ENCODE measurements at places on chromosomes 6 and 20. TPM values are rescaled to one million over a fixed set of nuclear protein-coding genes. Genes with fewer than 3 reads are reported as not detected.

GRCh38 chr20:18794428-18794787 is 19.2 kb upstream of the SCP2D1 start:
- peaks cover 18% of the 10 kb centered on the region for H3K4me1 ChIP-seq
- peaks cover 11% of the 10 kb centered on the region for H3K27me3 ChIP-seq
- peak overlapping the region; percentile 97 for H3K27ac ChIP-seq
- H3K4me3 ChIP-seq: peak overlapping the region; percentile 93
- DNase-seq: no peak

DNA sequence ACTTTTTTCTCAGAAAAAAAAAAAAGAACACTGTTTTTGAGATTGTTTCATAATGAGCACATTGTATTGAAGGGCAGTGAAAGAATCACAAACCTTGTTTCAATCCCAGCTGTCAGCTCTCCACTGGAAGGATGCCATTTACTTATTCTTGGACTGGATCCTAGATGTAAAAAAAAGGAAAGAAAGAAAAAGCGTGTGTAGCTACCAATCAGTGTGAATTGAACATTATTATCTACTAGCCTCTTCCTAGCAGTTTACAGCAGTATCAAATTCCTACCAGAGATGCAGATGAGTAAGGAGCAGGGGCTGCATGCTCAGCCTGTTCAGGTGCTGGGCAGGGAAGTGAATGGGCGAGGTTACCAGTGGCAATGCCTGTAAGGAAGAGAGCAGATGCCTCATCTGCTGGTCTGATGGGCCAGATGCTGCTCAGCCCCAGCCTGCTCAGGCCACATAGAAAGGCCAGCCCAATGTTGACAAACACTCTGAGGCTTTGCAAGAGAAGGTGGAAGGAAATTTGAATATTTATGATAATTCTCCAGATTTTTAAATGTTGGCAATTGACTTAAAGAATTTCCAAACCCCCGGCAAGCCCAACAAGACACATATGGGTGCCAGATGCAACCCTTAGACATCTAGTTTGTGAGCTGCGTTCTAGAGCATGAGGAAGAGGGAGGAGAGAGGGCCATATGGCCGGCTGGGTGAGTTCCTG is 189.5 kb downstream of the IBTK start:
- H3K4me3 ChIP-seq: no peak overlapping the region
- no peaks in the 10 kb centered on the region for H3K4me1 ChIP-seq
- DNase-seq: no peak
- peaks cover 6% of the 10 kb centered on the region for H3K27me3 ChIP-seq

DNA sequence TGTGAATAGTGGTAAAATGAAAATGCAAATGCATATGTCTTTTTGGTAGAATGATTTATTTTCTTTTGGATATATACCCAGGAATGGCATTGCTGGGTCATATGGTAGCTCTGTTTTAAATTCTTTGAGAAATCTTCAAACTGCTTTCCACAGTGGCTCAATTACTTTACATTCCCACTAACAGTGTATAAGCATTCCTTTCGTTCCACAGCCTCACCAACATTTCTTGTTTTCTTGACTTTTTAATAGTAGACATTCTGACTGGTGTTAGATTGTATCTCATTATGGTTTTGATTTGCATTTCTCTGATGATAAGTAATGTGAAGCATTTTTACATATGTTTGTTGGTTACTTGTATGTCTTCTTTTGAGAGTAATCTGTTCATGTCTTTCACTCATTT is 144.0 kb downstream of the SIM1 start:
- no peak for DNase-seq
- H3K4me1 ChIP-seq: no peaks in the 10 kb centered on the region
- no peaks in the 10 kb centered on the region for H3K27me3 ChIP-seq
- H3K36me3 ChIP-seq: no peaks in the 10 kb centered on the region
- H3K4me3 ChIP-seq: no peak overlapping the region

The GMEB2 gene
- 16.9 TPM for total RNA-seq

GRCh38 chr6:34908194-34908593 is 19.1 kb downstream of the ANKS1A start:
- H3K27me3 ChIP-seq: no peaks in the 10 kb centered on the region
- no peak for DNase-seq
- H3K4me1 ChIP-seq: peaks cover 18% of the 10 kb centered on the region
- no peaks in the 10 kb centered on the region for H3K36me3 ChIP-seq
- H3K27ac ChIP-seq: no peak overlapping the region
- H3K4me3 ChIP-seq: no peak overlapping the region

The CLDN20 gene
- not detected for total RNA-seq

DNA sequence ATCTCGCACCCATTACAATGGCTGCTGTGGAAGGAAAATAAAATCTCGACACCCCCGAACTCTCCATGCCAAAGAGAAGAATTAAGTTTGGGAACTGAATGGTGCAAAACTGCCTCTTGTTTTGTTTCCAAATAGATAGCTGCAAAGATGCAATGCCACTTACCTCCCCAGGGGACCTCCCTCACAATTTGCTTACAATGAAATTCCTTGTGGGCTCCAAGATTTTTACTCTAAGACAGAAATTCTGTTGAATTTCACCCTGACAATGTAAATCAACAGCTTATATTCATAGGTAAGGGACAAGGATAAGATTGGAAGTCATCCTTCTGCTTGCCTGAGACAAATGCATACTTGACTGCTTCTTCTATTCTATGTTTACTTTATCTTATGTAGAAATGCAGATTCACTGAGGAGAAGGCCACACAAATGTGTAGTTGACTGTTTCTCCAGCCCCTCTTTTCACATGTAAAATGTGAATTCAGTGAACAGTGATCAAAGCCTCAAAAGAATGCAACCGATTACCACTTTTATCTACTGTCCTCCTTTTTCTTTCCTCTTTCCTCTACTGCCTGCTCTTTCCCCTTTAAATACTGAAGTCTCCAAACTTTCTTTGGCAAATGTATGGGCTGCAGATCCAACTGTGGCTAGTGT is 36.6 kb downstream of the ADGRF4 start:
- H3K36me3 ChIP-seq: no peaks in the 10 kb centered on the region
- H3K4me3 ChIP-seq: no peak overlapping the region
- H3K27ac ChIP-seq: no peak overlapping the region
- no peak for DNase-seq
- H3K4me1 ChIP-seq: no peaks in the 10 kb centered on the region

The SLC12A5 gene
- not detected for total RNA-seq

- H3K4me1 ChIP-seq: peaks cover 24% of the 10 kb centered on the region
- H3K36me3 ChIP-seq: peaks cover 2% of the 10 kb centered on the region
- peaks cover 4% of the 10 kb centered on the region for H3K27me3 ChIP-seq
- no peak overlapping the region for H3K27ac ChIP-seq
- H3K4me3 ChIP-seq: no peak overlapping the region
Observed at GRCh38 chr6:37700620-37700973, 2.9 kb upstream of the MDGA1 start.

The BACH2 gene
- total RNA-seq: 79.6 TPM

The ADAM33 gene
- total RNA-seq: not detected

GRCh38 chr6:40378071-40378724 is 209.0 kb downstream of the LRFN2 start:
- no peaks in the 10 kb centered on the region for H3K4me1 ChIP-seq
- H3K27me3 ChIP-seq: no peaks in the 10 kb centered on the region
- H3K4me3 ChIP-seq: no peak overlapping the region

DNA sequence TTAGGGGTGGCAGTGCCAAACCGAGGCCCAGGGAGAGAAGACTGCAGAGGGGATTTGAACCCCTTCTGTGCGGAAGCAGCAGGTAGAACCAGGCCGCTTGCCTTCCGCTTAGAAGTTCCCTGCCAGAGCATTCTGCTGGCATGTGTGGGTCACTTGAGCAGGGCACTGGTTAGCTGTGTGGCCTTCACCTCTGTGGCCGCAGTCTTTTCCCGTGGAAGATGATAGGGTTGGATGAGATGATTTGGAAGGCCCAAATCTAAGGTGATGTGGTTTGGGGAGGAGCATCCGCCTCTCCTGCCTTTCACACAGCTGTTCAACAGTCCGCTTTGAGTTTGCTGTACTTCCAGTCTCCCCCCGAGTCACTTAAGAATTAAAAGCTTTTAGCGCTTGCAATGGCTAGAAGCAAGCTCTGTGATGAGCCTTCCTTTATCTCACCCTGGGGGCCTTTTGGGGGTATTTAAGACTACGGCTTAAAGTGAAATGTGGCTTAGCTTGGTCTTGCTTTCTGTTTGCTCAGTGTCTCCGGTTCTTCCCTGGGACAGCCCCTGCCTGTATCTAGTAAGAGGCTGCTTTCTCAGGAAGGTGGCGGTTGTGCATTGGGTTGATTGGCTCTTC is 743 bp downstream of the CMTR1 start:
- no peak for DNase-seq
- peak overlapping the region; percentile 95 for H3K4me3 ChIP-seq
- H3K27ac ChIP-seq: peak overlapping the region; percentile 97
- peaks cover 2% of the 10 kb centered on the region for H3K27me3 ChIP-seq

DNA sequence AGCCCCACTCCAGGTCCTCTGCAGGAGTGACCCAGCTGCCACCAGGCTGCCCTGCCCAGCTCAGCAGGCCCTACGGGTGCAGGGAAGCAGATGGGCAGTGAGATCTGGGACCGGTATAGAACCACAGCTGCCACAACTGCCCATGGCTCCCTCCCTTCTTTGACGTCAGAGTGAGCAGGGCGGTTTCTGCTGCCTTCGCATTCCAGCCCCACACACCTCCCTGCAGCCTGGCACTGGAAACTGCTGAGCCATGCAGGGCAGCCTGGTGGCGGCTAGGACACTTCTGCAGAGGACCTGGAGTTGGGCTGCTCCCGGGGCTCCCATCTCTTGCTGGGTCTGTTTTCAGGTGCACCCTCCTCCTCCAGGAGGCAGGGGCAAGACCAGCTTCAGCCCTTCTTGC is 101.6 kb upstream of the CD93 start:
- no peak for DNase-seq
- H3K27ac ChIP-seq: no peak overlapping the region
- H3K36me3 ChIP-seq: no peaks in the 10 kb centered on the region
- H3K4me3 ChIP-seq: no peak overlapping the region

All from activated B cell treated with CpG ODN at 0.5 μM for 24 hours (primary cell).